Globus pallidus (tissue), 1 donor: ENCODE measurements at places on chromosomes 11 and 22.

DNA sequence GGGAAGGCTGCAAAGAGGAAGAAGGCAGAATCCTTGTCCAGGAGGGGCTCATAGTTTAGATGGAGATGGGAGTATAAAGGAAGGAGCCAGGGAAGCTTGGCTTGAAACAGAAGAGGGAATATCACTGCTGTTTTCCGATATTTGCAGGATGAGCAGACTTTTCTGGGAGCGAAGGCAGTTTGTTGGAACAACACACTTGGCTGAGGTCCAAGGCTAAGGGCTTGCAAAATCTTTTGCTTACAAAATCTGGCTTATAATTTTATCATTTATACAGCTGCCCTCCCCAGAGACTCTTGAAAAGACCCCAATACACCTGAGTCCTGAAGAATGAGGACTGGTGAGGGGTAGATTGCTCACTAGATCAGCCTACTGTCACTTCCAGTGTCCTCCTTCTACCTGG is 174.8 kb downstream of the NELL1 start:
- DNase-seq = no peak

- DNase-seq = no peak
Observed at GRCh38 chr22:49508561-49508960, 319.1 kb downstream of the BRD1 start.

DNA sequence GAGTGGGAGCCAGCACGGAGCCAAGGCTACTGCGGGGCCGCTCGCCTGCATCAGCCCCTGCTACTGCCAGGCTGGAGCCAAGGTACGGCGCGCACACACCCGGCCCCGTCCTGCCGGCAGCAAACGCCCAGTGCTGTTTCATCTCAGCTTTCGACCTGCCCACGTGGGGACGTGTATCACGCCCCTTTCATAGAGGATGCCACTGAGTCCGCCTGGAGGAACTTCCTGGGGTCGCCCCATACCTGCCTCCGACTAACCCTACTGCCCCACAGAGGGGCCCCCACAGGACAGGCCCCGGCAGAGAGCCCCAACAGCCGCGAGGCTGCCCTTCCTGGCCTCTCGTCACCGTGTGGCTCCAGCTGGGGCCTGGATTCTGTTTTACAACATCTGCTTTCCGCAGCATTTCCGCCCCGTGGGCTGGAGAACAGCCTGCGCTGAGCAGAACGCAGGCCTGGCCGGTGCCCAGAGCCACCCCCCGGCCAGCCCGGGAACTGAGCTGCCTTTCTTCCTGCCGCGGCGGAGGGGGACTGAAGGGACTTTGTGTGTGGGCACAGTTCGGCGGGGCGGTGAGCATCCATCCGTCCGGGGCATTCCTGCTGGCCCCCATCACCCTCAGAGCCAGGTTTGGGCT is 22.9 kb upstream of the ARHGAP8 start:
- DNase-seq = peak; percentile 80

- DNase-seq = no peak
Observed at GRCh38 chr11:93623179-93623578, 38.3 kb upstream of the CEP295 start.

- DNase-seq = no peak
Observed at GRCh38 chr11:35257281-35257680, 118.3 kb downstream of the CD44 start.

DNA sequence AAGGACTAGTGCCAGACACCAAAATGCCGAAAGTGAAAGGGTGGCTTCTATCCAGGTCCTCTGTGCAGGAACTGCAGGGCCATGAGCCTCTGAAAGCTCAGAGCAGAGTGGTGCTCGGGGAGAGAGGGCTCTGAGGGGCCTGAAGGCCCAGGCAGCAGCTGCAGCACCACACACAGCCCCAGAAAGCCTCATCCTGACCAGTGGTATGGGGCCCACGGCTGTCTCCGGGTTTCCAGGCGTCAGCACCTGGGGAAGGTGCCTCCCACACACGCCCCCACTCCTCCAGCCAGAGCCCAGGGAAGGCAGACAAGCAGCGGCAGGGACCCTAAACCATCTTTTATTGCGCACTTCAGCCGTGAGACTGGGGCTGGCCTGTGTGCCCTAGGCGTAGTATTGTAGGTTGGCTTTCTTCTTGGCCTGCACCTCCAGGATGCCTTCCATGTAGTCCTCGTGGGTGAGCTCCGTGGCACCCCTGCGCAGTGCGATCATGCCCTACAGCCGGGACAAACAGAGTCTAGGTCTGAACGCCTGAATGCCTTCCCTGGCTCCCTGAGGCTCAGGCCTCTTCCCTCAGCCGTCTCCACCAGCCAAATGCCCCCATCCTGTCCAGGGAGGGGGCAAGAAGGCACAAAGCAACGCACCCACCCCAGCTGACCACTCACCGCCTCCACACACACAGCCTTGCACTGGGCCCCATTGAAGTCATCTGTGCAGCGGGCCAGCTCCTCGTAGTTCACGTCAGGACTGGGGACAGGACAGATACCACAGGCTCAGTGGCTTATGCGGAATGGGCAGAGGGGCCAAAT is 7.6 kb downstream of the PSMC3 start:
- DNase-seq = no peak

GRCh38 chr11:59263225-59263894 is 50.6 kb upstream of the MPEG1 start:
- DNase-seq = no peak

- DNase-seq = peak; percentile 94
Observed at GRCh38 chr11:19844806-19845205, 132.2 kb downstream of the NAV2 start.

GRCh38 chr22:35913925-35914324 is 114.7 kb downstream of the RBFOX2 start:
- peak; percentile 33 for DNase-seq

GRCh38 chr22:48044487-48045060 is 1282.1 kb downstream of the TBC1D22A start:
- DNase-seq = no peak

- no peak for DNase-seq
Observed at GRCh38 chr11:65886826-65887722, 1.2 kb downstream of the FIBP start.

DNA sequence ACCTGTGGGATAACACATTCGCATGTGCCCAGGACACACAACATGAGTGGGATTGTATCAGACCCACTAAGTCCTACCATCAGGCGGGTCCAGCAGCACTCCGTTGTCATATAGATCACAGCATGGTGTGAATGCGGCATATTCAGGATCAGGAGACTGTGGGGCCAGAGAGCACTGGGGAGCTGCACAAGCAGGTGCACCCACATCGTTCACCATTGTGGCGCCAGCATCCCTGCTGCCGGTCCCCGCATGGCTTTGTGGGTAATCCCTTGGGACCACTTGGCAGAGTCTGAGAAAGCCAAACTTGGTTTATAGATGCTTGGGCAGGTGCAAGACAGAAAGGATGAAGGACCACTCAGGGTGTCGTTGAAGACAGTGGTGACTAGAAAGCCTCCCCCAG is 201.6 kb upstream of the B3GAT1 start:
- DNase-seq = no peak

DNA sequence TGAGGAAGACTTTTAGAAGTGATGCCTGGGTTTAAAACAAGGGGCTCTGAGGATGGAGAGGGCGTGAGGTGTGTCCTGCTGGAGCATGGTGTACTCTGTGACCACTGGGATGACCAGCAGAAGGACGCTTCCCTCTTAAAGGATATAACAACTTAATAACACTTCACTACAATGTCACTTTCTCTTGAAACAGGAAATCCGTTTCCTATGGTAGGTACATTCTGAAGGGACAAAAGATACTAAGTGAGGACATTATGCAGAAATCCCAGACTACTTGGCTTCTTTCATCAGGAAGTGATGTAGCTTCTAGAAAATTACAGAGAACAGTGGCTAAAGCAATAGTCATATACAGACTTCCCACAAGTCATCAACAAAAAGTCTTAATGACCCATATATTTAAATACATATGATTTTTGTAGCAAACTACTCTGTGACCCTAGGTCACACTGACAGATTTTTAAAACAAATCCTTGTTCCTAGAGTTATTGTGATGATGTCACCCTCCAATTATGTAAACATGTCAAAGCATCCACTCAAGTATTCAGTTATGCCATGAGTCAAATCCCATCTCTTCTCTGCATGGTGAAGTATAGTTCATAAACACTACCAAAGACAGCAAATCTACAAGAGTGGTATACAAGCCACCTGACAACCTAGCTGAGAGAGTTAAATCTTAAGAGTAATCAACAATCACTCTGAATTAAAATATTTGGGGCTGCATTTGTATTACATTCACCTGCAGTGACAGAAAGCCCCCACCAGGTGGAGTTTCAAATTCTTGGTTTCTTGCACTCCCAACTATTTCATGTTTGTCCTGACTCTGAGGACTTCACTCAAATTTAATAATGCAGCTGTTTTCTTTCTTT is 32.8 kb downstream of the PITPNB start:
- peak; percentile 52 for DNase-seq

DNA sequence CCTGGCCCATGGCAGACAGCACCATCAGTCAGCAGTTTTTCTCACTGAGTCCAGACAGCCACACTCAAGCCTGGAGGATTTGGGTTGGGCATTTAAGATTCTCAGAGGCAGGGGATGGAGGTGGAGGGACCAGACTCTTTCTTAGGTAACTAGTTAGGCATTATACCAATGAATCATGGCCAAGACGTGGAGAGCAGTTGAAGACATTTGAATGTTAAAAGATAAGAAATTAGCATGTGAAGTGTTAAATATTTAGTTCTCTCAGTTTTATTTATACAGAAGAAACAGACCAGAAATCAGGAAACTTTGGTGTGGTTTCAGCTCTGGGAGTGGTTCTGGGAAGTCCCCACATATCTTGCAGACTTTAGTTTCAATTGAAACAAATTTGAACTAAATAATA is 9.9 kb downstream of the GTF2H1 start:
- no peak for DNase-seq

- no peak for DNase-seq
Observed at GRCh38 chr11:106021181-106021966, 666 bp downstream of the MSANTD4 start.

DNA sequence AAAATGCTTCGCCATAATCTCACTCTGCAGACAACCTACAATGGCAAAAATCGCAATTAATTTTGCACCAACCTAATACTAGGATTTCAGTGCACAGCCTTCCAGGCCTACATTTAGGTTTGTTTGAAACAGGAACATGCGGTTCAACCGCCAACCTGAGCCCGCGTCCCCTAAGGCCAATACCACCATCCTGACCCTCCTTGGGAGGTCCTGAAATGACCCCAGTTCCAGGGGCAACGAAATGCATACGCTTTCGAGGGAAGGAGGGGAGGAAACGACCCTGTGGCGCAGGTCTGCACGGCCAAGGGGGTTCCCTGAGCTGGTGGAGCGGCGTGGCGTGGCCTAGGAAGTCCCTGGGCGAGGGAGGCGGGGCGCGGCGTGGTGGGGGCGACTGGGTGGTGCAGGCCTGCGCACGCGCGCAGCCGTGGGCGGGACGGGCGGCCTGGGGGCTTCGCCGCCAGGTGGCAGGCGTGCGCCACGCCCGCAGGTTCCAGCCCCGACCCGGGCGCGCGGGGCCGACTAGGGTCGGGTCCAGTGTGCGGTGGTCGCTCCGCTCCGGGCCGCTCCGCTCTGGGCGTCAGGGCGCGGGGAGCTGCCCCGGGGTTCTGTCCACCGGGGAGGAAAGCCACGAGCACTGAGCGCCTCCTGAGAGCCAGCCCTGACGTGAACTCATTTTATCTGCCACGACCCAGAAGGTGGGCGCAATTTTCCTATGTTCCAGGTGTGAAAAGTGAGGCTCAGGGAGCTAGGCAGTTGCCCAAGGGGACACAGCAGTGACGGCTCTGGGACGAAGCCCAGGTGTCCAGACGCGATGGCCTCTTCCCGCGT is 94.1 kb downstream of the SWAP70 start:
- peak; percentile 76 for DNase-seq

- no peak for DNase-seq
Observed at GRCh38 chr22:22933807-22934542, 46.4 kb downstream of the IGLL5 start.

DNA sequence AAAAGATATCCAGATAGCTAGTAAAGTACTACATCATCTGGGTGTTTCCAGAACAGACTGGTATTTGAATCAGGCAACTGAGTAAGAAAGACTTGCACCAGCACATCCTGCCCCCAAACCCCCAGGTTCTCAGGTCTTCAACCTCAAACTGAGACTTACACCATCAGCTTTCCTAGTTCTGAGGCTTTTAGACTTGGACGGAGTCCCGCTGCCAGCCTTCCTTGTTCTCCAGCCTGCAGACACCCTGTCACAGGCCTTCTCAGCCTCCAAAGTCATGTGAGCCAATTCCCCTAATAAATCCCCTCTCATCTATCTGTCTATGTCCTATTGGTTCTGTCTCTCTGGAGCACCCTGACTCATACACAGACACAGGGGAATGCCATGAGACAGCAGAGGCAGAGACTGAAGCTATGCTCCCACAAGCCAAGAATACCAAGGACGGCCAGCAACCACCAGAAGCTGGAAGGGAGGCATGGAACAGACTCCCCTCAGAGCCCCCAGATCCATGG is 10.9 kb downstream of the SMCO4 start:
- DNase-seq = no peak

- no peak for DNase-seq
Observed at GRCh38 chr11:14793546-14793945, 98.5 kb downstream of the CYP2R1 start.

DNA sequence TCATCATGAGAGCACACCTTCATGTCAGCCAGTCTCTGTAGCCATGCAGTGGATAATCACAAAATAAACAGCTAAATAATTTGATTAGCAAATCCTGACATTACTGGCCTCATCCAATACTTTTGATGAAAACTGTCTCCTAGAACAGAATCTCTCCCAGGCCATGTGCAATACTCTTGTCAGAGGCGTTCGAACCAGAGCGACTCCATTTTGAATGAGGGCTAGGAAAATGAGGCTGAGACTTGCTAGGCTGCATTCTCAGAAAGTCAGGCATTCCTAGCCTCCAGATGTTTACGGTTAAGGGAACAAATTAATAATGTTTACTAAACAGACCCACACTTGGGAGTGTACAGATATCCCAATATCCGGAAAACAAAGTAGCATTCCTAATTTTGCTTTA is 69.9 kb downstream of the FAM168A start:
- DNase-seq = no peak

DNA sequence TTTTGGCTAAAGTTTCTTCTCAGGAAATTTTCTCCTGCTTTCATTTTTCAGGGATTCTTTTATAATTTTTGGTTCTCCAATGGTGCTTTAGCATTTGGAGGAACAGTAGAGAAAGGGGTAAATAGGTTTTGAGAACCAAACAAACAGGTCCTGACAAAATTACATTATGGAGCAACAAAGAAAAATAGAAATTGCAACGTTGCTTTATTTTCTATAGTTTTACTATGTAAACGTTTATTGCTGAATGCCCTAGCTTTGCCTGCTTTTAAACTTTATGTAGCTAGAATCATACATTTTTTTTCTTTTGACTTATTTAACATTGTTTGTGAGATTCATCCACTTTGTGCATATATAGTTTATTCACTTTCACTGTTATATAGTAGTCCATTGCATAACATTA is 43.8 kb upstream of the OR5P2 start:
- no peak for DNase-seq

GRCh38 chr22:34849965-34850364 is 216.0 kb upstream of the ISX start:
- DNase-seq = no peak

GRCh38 chr11:46679241-46680163 is 20.9 kb downstream of the ARHGAP1 start:
- no peak for DNase-seq

GRCh38 chr11:102368472-102368871 is 21.5 kb downstream of the BIRC2 start:
- DNase-seq = no peak
